Neural crest cell (in vitro differentiated cells): ENCODE measurements at places on chromosomes 5 and 9. TPM values are rescaled to one million over a fixed set of nuclear protein-coding genes. Genes with fewer than 3 reads are reported as not detected.

Gene NME5
- total RNA-seq, result 6.3 and 8.4 TPM in 2 replicates

GRCh38 chr5:154514331-154514730 is 36.3 kb upstream of the HAND1 start:
- DNase-seq, result no peak

- no peak for DNase-seq
These were observed 553 bp downstream of the MAP3K1 start for GRCh38 chr5:56815658-56816545.

- no peak for DNase-seq
These were observed 171.3 kb downstream of the APBA1 start for GRCh38 chr9:69500896-69501295.

DNA sequence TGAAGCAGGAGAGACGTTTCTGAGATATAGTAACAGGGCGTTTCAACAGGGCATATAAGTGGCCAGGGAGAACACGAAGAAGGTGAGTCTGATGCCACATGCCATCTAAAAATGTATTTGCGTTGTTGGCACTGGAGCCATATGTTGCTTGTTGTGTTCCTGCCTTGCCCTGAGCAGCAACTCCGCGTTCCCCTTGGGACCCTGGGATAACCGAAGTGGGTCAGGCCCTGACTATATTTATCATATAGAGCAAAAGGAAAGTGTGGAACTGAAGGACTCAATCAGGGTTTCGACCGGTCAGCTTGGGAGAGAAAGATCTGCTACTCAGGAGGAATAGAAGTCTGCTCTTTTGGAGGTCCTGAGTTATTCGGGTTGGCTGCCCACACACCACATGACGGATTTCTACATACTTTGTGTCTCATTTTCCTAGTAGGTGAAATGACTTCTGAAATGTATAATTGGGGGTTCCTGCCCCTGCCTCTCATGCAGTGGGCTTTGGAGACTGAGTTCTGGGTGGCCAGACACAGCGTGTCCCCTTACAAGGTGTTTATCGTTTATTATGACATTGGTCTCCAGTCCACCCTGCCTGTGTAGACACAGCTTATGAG is 3.0 kb downstream of the STC2 start:
- DNase-seq, result no peak
